ENCODE measurements at places on chromosomes 2 and 18.

- DNase-seq, result no peak
Observed at GRCh38 chr2:147800316-147800715, 44.5 kb upstream of the ACVR2A start.

- DNase-seq, result no peak
Observed at GRCh38 chr2:170098626-170099312, 79.2 kb upstream of the MYO3B start.

- DNase-seq, result no peak
Observed at GRCh38 chr2:234773129-234773528, 178.7 kb upstream of the SH3BP4 start.

- no peak for DNase-seq
Observed at GRCh38 chr18:35155398-35156117, 85.3 kb upstream of the ZNF397 start.

- no peak for DNase-seq
Observed at GRCh38 chr2:208669394-208669793, 262.8 kb downstream of the PTH2R start.
